ENCODE measurements at places on chromosomes 12 and 14.

DNA sequence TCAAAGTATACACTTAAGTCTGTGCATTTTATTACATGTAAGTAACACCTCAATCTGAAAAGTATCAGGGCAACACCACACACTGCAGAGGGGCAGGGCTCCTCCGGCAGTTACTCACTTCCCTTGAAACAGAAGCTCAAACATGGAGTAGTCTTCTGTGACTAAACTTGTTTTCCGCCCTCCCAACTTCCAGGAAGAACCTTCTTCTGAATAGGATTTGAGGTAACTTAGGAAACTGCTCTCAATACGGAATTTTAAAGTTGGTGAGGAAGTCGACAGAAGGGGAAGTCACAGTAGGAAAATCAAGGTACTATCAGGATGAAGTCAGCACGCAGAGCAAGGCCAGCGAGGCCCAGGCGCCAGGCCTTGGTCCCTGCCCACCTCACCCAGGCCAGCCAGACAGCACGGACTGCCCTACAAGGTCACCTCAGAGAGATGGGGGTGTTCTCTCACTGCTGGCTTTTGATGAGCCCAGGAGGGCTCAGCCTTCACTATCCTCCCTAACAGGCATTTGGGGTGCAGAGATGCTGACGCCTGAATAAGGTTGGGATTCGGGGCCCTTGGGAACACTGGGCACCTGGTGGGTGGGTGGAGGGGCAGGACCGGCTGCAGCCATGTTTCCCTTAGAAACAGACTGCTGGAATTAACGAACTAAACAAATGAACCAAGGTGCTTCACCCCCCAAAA is 5.8 kb downstream of the ANKRD9 start:
- no peak for DNase-seq

- no peak for DNase-seq
These were observed 21.5 kb upstream of the SOCS2 start for GRCh38 chr12:93550748-93551611.

DNA sequence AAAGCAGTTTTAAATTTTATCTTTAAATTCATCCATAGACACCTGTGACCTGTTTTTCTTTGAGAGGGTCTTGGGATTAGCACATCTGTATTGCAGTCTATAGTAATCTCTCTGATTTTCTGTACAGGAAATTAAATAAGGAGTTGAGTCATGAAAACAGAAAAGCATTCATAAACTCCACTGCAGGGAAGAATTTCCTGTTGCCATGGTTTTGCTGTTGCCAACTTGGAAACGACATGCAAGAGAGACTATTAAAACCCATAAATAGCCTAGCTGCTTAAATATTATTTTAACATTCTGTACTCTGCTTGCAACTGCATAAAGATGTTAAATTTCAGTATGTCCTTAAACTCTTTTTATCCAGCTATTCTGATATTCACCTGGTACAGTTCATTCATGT is 281.0 kb upstream of the RGS6 start:
- DNase-seq = no peak

DNA sequence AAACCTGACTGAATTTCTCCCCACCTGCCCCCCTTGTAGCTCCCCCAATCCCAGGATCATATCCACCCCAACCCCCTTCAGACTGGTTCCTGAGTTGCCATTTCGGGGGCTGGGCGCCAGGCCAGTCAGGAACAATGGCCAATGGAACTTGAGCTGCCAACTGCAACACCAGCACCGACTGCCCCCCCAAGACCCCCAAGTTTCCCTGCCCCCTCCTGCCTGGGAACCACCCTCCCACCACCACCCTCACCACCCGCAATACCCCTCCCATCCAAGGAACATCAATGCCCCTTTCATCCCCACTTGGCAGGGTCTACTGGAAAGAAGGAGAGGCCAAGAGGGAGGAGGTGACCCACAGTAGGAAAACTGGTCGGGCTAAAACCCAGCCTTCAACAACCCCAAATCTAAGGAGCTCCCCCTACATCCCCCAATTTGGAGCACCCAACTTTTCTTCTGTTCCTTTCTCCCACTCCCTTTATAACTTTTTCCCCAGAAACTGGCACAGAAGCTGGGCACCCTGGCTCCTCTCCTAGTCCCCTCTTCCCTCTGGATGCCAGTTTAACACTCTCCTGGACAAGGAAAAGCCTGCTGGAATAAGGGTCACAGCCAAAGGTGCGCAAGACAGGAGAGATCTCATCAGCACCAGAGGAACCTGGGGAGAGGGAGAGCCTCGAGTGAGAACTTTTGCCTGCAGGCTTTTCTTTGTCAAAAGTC is 1.6 kb upstream of the NDRG2 start:
- no peak for DNase-seq

DNA sequence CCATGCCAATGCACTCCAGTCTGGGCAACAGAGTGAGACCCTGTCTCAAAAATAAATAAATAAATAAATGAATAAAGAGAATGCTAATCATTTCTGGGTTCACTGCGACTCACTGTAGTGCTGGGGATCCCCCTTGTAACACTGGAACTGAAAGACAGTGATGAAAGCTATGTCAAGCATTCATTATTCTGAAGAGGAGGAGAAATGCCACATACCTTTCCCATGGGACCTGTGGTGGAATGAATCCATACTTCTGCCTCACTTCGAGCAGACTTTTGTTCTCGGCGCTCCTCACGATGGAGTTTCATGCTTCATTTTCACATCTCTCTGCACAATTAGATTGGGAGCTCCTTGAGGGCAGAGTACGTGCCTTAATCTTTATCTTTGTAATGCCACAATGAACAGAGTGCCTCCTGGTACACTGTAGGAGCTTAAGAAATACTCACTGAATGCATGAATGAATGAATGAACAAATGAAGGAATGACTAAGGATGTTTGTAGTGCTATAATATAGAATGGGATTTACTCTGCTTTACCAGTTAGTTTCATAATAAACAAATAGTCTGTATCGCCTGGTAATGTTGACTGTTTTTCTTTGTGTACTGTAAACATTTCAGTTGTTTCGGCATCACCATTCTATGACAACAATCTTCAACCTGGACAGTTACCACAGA is 45.8 kb downstream of the DRAM1 start:
- no peak for DNase-seq

DNA sequence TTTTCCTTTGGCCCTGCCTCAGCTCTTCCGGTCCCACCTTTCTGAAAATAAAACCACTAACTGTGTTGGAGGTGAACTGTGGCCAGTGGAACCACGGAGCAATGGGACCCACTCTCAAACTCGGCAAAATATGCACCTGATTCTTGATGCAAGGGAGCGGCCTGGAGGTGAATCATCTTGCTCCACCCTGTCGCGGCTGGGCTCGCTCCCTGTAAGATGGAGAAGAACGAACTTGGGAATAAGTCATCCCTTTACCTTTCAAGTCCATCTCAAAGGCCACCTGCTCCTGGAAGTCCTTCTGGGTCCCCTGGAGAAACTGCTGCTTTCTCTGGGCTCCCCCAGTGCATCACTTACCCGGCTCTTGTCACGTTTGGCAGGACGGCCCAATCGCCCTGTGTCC is 309.9 kb downstream of the BCL11B start:
- DNase-seq = no peak

- no peak for DNase-seq
These were observed 165.3 kb downstream of the SNAPC1 start for GRCh38 chr14:61927520-61927919.

- DNase-seq = no peak
These were observed 191.1 kb upstream of the PRICKLE1 start for GRCh38 chr12:42780671-42781070.

GRCh38 chr12:113897406-113897805 is 68.7 kb downstream of the RBM19 start:
- DNase-seq = no peak

DNA sequence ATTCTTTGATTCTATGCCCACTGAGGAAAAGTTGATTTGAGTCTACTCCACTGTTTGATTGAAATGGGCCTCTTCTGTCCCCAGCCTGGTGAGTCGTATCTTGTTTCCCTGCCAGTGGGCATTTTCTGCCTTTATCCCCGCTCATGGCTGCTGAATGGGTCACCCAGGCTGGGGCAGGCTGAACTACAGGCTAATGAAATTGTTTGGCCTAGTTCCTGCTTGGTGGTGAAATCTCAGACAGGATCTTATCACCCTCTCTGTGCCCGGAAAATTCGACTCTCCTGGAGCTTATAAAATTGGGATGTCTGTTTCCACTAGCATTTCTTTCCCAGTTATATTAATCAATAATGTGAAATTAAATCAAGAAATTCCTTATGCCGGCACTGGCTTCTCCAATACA is 65.0 kb downstream of the CHST11 start:
- no peak for DNase-seq

- no peak for DNase-seq
These were observed 21.7 kb upstream of the CATSPERB start for GRCh38 chr14:91753501-91754128.

GRCh38 chr12:22543246-22544037 is 900 bp downstream of the C2CD5 start:
- DNase-seq = no peak

DNA sequence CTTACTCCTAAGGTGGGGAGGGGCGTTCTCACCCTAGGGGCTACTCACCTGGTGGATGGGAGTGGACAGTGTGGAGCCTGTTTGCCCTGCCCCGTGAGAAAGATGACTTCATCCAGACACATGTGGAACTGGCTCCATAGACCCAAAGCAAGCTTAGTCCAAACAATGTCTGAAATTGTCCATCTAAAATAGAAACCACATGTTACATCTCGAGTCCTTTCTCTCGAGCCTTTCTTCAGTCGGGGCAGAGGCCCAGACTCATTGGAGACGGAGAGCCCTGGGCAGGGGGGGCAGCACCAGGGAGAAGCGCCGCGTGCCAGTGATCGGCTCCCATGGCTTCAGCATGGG is 4.3 kb downstream of the SIVA1 start:
- DNase-seq = no peak

DNA sequence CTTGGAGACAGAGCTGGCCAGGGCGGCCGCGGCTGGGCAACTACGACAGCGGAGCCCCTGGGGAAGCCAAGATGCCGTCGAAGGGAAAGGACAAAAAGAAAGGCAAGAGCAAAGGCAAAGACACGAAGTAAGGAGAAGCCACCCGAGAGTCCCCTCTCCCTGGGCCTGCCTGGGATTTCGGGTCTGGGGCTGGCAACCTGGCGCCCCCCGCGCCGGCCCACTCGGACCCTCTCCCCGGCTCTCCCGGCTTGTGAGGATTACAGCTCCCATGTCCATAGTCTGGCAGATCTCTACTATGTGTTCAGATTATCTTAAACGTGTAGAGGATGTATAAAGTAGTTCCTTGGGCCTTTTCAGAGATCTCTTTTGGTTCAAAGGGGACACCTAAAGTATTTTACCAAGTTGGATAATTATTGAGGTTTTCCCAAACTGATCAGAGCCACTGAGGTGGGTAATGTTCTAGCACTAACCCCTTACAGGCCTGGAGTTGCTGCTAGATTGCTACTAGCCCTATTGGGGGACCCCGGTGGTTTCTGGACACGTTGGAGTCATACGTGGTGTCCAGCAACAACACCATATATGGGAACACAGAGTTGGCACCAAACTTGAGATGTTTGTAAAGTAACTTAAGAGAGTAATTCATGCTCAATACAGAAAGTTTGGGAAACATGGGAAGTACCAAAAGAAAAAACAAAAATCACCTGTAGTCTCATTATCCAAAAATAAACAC is 424 bp downstream of the BBOF1 start:
- no peak for DNase-seq

DNA sequence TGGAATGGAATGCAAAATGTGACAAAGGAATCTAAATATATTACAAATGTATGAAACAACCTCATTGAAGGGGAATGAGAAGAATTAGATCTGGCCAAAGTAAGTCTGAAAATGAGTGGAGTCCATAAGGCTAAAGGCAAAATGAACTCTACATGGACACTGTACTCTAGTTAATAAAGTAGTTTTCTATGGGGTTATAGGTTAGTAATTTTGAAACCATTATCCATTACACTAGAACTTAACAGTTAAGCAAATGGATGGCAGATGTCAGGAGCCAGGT is 222.1 kb downstream of the NUAK1 start:
- no peak for DNase-seq

DNA sequence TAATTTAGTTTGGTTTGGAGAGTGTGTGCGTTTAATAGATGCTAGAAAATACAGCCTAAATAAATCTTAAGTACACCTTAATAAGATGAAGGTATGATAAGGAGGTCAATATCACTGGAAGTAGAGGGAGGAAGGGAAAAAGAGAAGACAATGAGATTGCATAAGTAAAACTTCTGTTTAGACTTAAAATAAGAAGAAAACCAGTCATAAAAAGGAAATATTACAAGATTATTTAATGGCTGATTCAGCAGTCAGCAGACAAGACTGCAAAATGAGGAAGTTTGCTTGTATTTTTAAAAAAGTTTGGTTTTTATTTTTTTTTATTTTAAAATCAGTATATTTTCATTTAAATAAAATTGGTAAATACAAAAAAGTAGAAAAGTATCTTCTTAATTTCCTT is 3.2 kb downstream of the SLC38A6 start:
- no peak for DNase-seq

GRCh38 chr14:58281969-58282368 is 16.4 kb upstream of the ARID4A start:
- DNase-seq = no peak

DNA sequence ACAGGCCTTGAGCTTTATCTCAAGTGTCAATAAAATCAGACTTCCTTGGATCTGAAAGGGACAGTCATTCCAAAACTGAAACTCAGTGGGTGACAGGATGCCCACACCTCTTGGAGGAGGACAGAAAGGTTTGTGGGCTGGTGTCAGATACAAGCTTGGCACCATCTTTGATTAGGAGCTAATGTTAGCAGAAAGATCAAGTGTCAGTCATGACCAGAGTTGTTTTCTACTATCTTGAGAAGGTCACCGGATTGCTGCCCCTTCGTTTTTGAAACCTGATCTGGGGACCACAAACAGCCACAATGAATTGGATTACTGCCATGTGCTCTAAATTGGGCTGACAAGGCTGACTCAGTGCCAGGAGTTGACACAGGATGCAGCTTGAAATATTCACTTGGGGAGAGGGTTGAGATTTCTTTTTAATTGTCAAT is 88.3 kb downstream of the OTOGL start:
- DNase-seq = no peak

- no peak for DNase-seq
These were observed 14.2 kb upstream of the BLTP3B start for GRCh38 chr12:100156731-100157426.

GRCh38 chr12:13233830-13234641 is 37.5 kb downstream of the EMP1 start:
- DNase-seq = peak; percentile 36

GRCh38 chr12:110373425-110373824 is 30.1 kb downstream of the ANAPC7 start:
- no peak for DNase-seq
